ENCODE measurements at places on chromosomes 1 and 21. TPM values are rescaled to one million over a fixed set of nuclear protein-coding genes. Genes with fewer than 3 reads are reported as not detected.

The L1TD1 gene
- not detected for total RNA-seq

The VPS26C gene
- total RNA-seq: 72.5 TPM

The SLAMF6 gene
- total RNA-seq: not detected

The GBP3 gene
- total RNA-seq: 67.6 TPM

The RHOU gene
- 0.58 TPM for total RNA-seq

The VWA5B1 gene
- not detected for total RNA-seq

The LAPTM5 gene
- 1.2 TPM for total RNA-seq

The TSPEAR gene
- not detected for total RNA-seq

The APCS gene
- not detected for total RNA-seq

The AGPAT3 gene
- 21.7 TPM for total RNA-seq

The SDC3 gene
- 33.0 TPM for total RNA-seq

The GPR25 gene
- not detected for total RNA-seq
